ENCODE measurements at places on chromosomes 13 and 19. TPM values are rescaled to one million over a fixed set of nuclear protein-coding genes. Genes with fewer than 3 reads are reported as not detected.

The TYROBP gene
- 0.99 TPM for polyA plus RNA-seq

The HPN gene
- polyA plus RNA-seq = 14.0 TPM

The RGCC gene
- 0.78 TPM for polyA plus RNA-seq

The ZNF112 gene
- polyA plus RNA-seq = 3.0 TPM

DNA sequence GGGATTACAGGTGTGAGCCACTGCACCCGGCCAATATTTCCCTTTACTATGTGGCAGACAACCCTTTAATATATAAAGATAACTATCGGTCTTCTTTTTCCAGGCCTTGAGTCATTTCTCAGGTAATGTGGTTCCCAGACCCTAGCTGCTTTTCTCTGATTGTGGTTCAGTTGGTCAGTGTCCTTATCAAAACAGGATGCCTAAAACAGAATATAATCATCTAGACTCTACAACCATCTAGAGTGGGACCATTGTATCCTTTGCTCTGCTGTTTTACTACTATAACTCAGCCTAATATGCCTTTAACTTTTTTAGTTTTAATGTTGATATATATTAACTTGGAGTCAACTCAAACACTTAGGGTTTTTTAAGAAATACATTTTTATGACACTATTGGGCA is 30.0 kb upstream of the HMGB1 start:
- no peak for DNase-seq
- H3K36me3 ChIP-seq = no peaks in the 10 kb centered on the region
- H3K27ac ChIP-seq = no peak overlapping the region
- H3K27me3 ChIP-seq = no peaks in the 10 kb centered on the region

DNA sequence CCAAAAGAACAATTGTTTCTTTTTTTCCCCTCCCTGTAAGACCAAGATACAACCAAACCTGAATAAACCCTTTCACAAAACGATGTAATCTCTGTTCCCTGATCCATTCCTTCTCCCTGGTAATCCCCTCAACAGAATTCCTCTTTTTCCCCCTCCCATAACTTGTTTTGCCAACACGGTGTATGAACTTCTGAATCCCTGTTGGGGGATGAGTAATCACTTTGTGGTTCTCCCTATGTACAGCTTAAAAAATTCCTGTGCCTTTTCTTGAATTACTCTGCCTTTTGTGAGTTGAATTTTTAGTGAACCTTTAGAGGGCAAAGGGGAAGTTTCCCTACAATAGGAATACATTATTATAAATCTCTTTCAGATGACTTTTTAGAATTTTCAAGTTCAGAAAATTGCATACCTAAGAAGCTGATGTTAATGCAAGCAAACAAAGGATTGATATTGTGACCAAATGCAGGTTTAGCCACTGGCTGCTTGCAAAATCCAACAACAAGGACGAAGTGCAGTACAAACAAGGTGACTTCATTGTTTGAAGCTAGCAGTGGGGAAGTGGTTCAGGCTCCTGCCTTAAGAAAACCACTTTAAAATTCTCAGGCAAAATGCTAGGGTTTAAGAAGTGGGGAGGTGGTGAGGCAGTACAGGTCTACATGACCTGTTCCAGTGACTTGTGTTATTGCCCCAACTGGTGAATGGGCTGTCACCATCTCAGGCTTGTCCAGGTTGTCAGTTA is 15.0 kb upstream of the EPSTI1 start:
- H3K36me3 ChIP-seq = no peaks in the 10 kb centered on the region
- peaks cover 6% of the 10 kb centered on the region for H3K4me1 ChIP-seq
- no peak overlapping the region for H3K4me3 ChIP-seq
- no peak for DNase-seq

GRCh38 chr19:36918090-36918489 is 2.0 kb downstream of the ZNF568 start:
- no peaks in the 10 kb centered on the region for H3K4me1 ChIP-seq
- no peaks in the 10 kb centered on the region for H3K36me3 ChIP-seq
- H3K4me3 ChIP-seq = no peak overlapping the region
- no peak for DNase-seq
- H3K27ac ChIP-seq = no peak overlapping the region
- no peaks in the 10 kb centered on the region for H3K27me3 ChIP-seq

- no peak for DNase-seq
- no peak overlapping the region for H3K4me3 ChIP-seq
Observed at GRCh38 chr13:105969761-105970160, 565.7 kb downstream of the EFNB2 start.

DNA sequence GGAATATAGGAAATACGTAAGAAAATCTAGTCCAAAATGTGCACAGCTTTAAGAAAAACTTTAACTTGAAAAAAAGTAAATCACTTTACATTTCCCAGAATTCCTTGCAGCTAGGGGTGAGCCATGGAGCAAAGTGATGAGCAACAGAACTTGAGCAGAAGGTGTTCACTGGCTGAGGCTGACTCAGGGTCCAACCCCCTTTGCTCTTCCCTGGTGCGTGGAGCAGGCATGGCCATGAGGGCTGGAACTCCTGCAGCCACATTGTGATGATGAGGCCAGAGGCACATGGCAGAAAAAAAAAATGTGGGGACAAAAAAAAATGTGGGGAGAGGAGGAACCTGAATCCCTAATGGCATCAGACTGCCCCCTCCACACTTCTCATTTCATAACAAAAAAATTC is 9.9 kb upstream of the PLA2G4C start:
- no peak for DNase-seq
- no peaks in the 10 kb centered on the region for H3K36me3 ChIP-seq
- H3K4me1 ChIP-seq = no peaks in the 10 kb centered on the region

GRCh38 chr19:41321600-41322270 is 11.8 kb downstream of the CCDC97 start:
- 0 out of 2 replicates have a peak overlapping the region, but pooled peaks have one; percentile 69 for H3K27ac ChIP-seq
- H3K4me1 ChIP-seq = peaks cover 42% of the 10 kb centered on the region
- no peaks in the 10 kb centered on the region for H3K36me3 ChIP-seq
- no peaks in the 10 kb centered on the region for H3K27me3 ChIP-seq
- DNase-seq = peak; percentile 84

GRCh38 chr13:47588676-47589075 is 412.4 kb downstream of the SUCLA2 start:
- no peaks in the 10 kb centered on the region for H3K27me3 ChIP-seq
- H3K4me1 ChIP-seq = no peaks in the 10 kb centered on the region
- H3K27ac ChIP-seq = no peak overlapping the region
- H3K36me3 ChIP-seq = no peaks in the 10 kb centered on the region
- peak; percentile 19 for DNase-seq
- no peak overlapping the region for H3K4me3 ChIP-seq

DNA sequence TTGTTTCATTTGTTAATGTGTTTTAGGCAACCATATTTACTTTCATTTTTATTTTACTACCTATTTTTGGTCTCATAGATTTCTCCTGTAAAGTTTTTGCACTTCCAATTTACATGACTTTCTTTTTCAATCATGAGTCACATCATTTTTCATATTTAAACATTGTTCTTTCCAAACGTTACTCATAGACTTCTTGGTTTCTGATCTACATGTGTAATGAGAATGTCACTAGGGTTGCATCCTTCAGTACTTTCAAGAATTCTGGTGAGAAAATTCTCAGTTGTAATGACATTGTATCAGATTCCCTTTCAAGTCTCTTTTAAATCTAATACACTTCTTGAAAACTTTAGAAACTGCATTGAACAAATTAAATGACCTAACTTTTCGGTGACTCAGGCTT is 991.7 kb downstream of the EFNB2 start:
- no peaks in the 10 kb centered on the region for H3K36me3 ChIP-seq
- DNase-seq = no peak
- no peaks in the 10 kb centered on the region for H3K27me3 ChIP-seq
- H3K4me3 ChIP-seq = no peak overlapping the region
- no peak overlapping the region for H3K27ac ChIP-seq

- H3K27ac ChIP-seq = peak overlapping the region; percentile 86
- no peaks in the 10 kb centered on the region for H3K36me3 ChIP-seq
- DNase-seq = no peak
- peaks cover 3% of the 10 kb centered on the region for H3K4me1 ChIP-seq
Observed at GRCh38 chr19:633786-634639, 676 bp upstream of the POLRMT start.

DNA sequence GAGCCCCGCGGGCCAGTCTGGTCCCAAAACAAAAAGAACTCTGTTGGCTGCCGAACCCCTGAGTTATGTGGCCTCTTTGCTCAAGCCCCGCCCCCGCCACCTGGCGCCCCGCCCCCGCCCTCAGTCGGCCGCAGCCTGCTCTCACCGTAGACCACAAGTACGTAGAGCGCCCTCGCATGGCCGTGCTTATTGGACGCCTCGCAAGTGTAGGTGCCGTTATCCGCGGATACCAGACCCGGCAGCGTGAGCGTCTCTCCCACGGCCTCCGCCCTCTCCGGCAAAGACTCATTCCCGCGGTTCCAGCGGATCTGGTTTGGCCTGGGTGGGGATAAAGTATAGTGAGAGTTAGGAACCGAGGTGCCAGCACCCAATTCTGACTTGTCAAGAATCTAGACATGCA is 5.5 kb upstream of the ZNF428 start:
- no peaks in the 10 kb centered on the region for H3K27me3 ChIP-seq
- DNase-seq = peak; percentile 97
- no peaks in the 10 kb centered on the region for H3K36me3 ChIP-seq
- peaks cover 12% of the 10 kb centered on the region for H3K4me1 ChIP-seq
- 0 out of 2 replicates have a peak overlapping the region, but pooled peaks have one; percentile 27 for H3K4me3 ChIP-seq
- no peak overlapping the region for H3K27ac ChIP-seq

DNA sequence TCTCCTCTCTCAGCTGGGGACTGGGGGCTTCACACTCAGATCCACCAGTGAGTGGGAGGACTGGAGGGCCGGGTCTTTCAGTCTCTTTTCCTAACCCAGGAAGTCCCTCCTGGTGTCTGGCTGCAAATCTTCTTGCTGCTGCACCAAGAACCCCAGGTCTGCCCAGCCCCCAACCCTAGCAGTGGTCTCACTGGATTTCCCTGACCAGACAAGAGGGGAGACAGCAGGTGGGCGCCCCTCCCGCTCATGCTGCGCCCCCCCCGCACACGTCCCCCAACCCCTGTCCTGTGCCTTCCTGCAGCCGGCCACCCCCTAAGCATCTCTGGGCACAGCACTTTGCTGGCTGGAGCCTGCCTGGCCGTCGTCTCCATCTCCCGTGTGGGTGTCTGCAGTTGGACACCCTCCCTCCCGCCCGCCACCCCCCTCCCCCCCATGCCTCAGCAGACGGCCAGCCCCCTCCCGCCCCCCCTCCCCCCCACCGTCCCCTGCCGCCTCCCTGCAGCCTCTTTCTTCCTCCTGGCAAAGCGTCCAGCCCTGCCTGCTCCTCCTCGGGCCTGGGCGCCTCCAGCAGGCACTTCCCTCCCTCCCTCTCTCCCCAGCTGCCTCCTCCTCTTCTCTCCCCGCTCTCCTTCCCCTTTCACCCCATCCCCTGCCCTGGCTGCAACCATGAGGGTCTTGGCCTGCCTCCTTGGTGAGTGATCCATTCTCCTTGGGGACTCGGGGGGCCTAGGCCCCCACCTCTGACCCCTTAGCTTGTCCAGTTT is at the start of gene SSC5D:
Gene SSC5D (plus strand): TSS at position 513 of the 764 bp plus-strand sequence. CDS start 154 bp downstream, at position 667.
- peaks cover 22% of the 10 kb centered on the region for H3K4me1 ChIP-seq
- peak; percentile 60 for DNase-seq
- H3K36me3 ChIP-seq = no peaks in the 10 kb centered on the region
- H3K27me3 ChIP-seq = no peaks in the 10 kb centered on the region

DNA sequence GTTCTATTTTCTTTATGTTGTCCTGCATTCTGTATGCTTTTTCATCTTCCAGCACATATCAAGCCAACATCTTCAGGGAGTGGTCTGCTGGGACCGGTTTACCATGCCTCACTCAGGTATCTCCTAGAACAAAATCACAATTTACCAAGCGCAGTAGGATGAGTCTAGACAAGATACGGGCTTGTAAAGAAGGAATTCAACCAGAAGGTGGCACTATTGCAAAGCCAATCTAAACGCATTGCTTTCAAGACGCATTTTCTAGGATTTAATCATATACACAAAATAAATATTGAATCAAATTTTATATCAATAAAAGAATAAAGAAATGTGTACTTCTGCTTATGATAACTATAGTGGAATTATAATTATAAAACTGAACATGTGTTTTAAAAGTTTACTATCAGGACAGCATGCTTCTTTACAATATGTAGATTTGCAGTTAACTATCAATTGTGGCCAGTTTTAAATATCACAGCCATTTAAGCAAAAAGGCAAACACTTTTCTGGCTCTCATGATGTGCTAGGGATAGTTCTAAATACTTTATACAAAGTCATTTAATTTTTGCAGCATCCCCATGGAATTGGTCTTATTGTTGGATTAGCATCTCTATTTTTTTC is 16.1 kb upstream of the TPP2 start:
- H3K27ac ChIP-seq = no peak overlapping the region
- no peaks in the 10 kb centered on the region for H3K36me3 ChIP-seq
- H3K27me3 ChIP-seq = no peaks in the 10 kb centered on the region
- no peaks in the 10 kb centered on the region for H3K4me1 ChIP-seq
- H3K4me3 ChIP-seq = no peak overlapping the region

DNA sequence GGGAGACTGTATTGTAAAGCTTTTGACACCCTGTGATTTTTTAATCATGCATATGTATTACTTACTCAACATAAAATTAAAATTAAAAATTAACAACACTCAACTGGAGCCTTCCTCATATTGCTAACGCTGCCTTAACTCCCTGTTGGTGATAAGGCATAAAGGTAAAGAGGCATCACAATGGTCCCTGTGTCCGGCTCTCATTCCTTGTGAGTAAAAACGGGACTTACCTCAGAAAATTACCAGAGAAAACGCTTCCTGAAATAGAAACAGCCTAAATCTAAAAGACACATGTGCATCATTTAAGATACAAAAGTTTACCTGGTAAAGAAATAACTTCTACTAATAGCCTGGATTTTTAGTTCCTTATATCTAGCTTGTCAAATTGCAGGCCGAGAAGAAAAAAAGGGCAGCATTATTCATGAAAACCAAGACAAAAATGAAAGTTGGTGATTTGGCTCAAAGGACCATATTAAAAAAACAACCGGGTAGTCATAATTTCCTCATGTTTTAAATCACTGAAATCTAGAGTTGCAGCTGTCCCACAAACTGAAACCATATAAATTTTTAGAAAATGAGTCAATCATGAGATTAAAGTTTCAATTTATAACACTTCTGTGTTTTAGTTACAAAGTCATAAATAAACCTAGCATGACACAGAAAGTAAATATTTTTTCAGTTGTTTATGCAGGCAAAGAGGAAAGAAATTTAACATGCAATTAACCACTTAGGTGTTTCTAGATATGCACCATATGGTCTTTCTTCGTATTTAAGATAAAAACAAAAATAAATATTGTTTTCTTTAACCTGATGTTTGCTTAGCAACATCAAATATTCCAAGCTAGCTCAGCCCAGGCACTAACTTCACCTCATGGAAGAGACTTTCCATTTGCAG is 94.7 kb downstream of the MIPEP start:
- DNase-seq = no peak
- H3K27ac ChIP-seq = no peak overlapping the region
- peaks cover 9% of the 10 kb centered on the region for H3K36me3 ChIP-seq
- peaks cover 14% of the 10 kb centered on the region for H3K4me1 ChIP-seq

DNA sequence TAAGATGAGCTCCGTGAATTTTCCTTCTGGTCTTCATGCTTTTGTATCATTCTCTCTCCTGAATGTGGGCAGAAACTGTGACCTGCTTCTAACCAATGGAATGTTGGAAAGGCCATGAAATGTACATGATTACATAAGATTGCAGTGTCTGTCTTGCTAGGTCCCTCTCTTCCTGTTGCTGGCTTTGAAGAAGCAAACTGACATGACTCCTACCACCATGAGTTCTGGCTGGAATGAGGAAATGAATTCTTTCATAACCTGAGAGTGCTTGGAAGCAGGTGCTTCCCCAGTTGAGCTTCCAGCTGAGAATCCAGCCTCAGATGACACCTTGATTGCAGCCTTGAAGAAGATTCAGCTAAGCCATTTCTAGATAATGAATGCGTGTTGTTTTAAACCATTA is 275.0 kb upstream of the MIR17HG start:
- H3K4me1 ChIP-seq = no peaks in the 10 kb centered on the region
- H3K36me3 ChIP-seq = no peaks in the 10 kb centered on the region
- no peak for DNase-seq
- no peak overlapping the region for H3K4me3 ChIP-seq

Measured in GM23338 (cell line).